Heart right ventricle (tissue), 16 donors: ENCODE measurements at places on chromosomes 6 and 20. TPM values are rescaled to one million over a fixed set of nuclear protein-coding genes. Genes with fewer than 3 reads are reported as not detected.

- DNase-seq: no peak
Observed at GRCh38 chr6:22709803-22710202, 140.4 kb downstream of the HDGFL1 start.

- no peak for DNase-seq
Observed at GRCh38 chr6:166672624-166673206, 45.7 kb upstream of the RPS6KA2 start.

DNA sequence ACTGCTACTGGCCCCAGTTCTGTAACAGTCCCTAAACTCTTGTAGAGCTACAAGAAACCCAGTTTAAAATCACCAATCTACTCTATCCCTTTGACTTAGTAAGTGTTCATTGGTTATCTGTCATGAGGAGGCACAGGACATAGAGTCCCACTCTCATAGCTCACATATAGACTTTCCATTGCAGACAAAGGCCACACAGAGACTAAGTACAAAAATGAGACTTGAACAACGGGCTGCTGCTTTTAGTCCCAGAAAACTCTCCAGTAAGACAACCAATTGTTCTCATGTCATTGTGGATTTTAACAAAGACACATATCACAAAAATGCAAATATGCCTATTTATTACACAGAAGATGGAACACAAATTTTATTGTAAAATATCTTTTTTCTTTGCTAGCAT lies 197.4 kb downstream of the PTPRK start:
- DNase-seq: no peak

JAG1 gene
- 11.1 TPM for polyA plus RNA-seq

DNA sequence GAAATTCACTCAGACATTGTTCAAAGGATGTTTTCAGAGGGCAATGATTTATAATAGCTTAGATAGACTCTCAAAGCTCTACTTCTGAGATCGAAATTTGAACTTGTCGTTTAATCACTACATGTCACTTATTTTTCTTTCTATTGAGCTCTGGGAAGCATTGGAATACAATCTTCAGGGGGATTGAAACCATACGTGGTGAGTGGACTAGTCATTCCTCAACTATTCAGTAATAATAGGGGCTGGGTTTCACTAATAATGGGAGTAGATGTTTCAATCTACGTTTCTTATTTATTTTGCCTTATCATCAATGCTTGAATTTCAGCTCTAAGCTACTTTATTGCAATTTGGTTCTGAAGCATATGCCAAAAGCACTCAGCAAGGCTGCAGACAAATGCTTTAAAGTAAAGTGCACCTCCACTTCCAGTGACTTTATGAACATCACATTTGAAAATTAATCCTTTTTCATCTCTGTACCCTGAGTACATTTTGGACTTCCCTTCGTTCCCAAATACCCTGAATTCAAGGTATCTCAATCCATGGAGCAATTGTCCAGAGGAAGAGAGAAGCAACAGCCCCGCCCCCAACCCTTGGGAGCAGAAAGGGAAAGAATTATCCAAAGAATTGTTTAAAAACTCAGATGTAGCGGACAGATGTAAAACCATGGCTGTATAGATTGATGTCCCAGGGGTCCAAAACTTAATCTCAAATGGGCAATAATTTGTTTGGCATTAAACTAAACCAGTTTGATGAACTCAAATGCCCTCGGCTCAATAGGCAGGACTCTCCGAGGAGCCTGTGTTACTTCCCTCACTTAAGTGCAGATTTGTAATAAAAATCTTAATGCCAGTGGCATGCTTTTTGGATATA lies 68.1 kb downstream of the HFE start:
- DNase-seq: peak; percentile 53

SLC2A10 gene
- 3.4 TPM for polyA plus RNA-seq

TP53TG5 gene
- 1.1 TPM for polyA plus RNA-seq

GRCh38 chr6:36232172-36232571 lies 35.6 kb downstream of the BRPF3 start:
- no peak for DNase-seq
